NCI-H2081 treated with DMSO at 0.1 percent for 48 hours (cell line): ENCODE measurements at places on chromosomes 12 and 14.

GRCh38 chr14:70894868-70895267, 12.4 kb upstream of the PCNX1 start:
- DNase-seq = no peak

- peak; percentile 41 for DNase-seq
Observed at GRCh38 chr12:109518820-109519665, 41.6 kb downstream of the UBE3B start.

DNA sequence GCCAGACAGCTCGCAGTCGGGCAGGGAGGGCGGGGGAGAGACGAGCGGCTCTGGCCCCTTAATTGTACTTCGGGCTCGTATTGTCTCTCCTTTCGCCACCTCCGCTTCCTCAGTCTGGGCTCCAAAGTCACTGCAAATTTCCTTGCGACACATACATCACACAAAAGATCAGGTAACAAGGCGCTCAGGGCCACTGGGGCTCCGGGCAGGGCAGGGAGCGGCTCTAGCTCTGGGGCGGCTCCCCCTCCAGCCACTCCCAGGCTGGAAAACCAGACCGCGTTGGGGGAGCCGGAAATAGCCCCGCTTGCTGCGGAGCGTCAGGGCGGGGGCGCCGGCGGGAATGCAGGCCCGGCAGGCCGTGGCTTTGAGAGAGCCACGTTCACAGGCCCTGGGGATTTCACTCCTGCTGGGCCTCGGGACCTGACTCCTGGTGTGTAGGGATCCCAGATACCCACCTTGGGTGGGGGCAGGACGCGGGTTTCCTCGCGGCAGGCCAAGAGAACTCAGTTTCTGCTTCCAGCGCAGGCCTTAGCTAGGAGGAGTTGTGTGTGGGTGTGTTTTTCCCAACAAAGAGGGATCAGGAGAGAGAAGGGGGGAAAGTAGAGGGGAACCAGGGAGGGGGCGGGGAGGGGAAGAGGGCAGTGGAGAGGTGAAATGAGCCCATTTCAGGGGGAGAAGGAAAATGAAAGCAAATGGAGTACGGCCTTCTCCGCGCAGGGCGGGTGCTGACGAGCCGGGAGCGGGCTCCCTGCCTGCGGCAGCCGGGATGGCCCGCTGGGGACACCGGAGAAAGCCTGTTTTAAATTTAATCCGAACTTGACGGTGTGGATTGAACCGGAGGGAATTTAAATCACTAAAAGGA, 4.4 kb upstream of the HOXC9 start:
- no peak for DNase-seq

DNA sequence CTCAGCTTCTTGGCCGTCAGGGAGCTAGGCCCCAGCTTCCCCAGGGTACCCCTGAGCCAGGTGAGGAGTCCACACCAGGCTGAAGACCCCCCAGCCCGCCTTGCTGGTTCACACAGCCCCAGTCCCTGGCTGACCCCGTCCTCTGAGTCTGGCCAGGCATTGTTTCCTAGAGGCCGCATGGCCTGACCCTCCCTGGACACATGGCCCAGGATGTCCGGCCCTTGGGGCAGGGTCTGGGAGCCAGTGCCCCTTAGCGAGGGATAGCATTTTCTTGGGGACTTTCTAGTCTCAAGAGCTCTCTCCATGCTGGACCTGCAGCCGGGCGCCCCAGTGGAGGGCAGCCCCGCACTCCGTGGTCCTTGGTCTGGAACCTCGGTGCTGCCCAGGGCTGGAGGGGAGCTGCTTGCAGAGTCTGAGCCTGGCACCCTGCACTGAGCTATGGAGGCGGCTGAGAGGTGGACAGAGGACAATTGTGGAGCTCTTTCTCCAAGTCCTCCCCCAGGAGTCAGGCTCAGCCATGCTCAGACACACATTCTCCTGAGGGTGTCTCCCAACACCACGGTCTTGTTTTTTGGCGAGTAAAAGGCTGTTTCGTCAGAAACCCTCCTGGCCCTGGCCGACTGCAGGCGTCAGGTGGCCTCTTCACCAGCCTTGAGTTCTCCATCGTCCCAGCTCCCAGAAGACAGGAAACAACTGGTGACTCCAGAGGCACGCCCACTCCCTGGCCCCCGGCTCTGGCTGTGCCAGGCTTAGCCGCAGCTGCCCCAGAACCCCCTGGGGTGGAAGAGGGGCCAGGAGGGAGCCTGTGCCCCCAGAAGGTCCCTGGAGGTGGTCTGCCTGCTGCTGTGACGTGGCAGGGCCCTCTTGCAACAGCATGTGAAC, 17.6 kb upstream of the CRIP2 start:
- no peak for DNase-seq
